NB4 (cell line): ENCODE measurements at places on chromosomes 11 and 22.

GRCh38 chr11:9250139-9250582 lies 15.0 kb downstream of the DENND5A start:
- peak; percentile 72 for DNase-seq

GRCh38 chr11:111081021-111081511 lies 164.5 kb upstream of the POU2AF2 start:
- DNase-seq = no peak

DNA sequence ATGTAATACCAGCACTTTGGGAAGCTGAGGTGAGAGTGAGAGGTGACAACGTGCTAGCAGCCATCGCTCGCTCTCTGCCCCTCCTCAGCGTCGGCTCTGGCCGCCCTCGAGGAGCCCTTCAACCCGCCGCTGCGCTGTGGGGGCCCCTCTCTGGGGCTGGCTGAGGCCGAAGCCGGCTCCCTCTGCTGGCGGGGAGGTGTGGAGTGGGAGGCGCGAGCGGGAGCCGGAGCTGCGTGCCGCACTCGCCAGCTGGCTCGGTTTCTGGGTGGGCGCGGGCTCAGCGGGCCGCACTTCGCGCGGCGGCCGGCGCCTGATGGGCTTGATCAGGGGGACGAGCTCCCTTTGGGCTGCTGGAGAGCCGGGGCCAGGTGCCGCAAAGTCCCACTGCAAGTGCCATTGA lies 98.9 kb upstream of the UBASH3B start:
- no peak for DNase-seq

DNA sequence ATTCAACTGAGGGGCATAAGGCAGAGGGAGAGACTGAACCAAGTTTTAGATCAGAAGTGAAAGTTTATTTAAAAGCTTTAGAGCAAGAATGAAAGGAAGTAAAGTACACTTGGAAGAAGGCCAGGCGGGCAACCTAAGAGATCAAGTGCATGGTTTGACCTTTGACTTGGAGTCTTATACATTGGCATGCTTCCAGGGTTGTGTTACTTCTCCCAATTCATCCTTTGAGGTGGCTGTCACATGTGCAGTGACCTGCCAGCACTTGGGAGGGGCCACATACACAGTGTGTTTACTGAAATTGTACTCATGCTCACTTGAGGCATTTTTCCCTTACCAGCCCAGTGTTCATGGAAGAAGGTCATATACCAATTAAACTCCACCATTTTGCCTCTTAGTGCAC lies 30.4 kb downstream of the CYP2R1 start:
- no peak for DNase-seq

- peak; percentile 92 for DNase-seq
Measured at GRCh38 chr11:3123761-3124733, 41.1 kb downstream of the OSBPL5 start.

GRCh38 chr22:42470366-42471082 lies 38.3 kb upstream of the NFAM1 start:
- no peak for DNase-seq

GRCh38 chr11:125842321-125842948 lies 9.3 kb downstream of the PATE4 start:
- DNase-seq = peak; percentile 64

DNA sequence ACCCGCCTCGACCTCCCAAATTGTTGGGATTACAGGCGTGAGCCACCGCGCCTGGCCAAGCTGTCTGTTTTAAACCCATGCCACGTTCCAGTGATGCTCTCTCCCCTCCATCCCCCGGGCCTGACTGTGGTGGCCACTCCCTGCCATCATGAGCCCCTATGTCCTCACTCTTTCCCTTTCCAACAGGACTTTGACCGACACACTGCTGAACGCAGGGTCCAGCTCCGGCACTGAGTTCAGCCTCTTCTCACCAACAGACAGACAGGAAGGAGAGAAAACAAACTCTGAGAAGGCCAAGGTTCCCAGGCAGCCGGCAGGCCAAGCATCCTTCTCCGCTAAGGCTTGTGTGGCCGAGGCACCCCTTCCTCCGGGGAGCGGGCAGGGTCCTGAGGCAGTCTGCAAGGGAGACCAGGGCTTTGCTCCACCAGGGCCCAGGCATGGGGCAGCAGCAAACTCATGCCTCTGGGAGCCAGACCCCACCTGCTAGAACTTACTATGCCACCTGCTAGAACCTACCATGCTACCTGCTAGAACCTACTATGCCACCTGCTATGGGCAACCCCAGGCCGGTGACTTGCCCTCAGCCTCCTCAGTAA lies 152.7 kb downstream of the CRYBB2 start:
- no peak for DNase-seq

DNA sequence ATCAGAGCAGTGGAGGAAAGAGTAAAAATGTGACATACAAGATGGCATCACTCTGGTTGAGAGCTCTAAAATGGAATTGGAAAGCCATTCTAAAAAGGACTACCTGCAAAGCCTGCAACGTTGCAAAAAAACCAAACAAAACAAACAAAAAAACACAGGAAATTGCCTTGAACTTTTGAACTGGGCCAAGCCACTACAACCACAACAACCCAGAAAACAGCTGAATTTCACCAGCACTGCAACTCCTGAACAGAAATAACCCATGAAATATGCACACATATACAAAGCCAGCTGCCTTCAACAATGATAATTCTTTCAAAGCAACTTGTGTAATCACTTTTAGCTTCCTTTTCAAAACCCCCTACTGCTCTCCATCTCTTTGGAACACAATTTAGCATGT lies 326.6 kb upstream of the LRRC4C start:
- DNase-seq = no peak

DNA sequence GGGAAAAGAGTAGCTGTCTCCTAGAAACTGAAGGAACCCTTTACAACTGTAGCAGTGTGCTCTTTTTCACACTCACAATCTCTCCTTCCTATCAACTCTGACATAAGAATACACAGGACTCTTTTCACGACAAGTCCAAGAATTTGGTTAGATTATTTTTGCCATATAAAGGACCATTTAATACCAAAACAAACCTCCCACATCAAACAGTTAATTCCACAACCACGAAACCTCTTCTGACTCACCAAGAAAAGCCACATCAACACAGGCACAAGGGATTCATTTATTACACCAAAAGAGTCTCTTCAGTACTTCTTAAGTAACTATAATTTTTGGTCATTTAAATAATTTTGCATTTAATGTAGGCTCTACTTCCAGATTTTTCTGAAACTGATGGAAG lies 222.6 kb upstream of the PITPNB start:
- no peak for DNase-seq

DNA sequence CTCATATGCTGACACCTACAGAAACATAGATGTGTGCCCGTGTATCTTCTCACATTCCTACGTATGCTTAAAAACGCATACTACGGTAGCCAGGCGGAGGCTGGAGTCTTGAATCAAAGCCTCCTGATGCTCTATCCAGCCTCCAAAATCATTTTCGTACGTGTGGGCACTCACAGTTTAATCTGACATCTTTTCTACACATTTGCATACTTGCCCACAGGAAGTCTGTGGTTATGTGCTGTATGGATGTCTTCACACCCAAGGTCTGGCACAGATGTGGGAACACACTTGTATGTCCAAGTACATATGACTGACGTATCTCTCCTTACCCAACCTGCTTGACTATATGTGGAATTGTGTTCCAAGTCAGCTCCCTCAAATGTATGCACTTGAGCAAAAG lies 561.8 kb upstream of the CADM1 start:
- DNase-seq = no peak

GRCh38 chr11:110160016-110160415 lies 66.8 kb downstream of the ZC3H12C start:
- DNase-seq = no peak

GRCh38 chr11:555780-556661 lies 4.5 kb downstream of the LMNTD2 start:
- DNase-seq = no peak

- DNase-seq = peak; percentile 72
Measured at GRCh38 chr11:250740-251299, 14.0 kb downstream of the PSMD13 start.

DNA sequence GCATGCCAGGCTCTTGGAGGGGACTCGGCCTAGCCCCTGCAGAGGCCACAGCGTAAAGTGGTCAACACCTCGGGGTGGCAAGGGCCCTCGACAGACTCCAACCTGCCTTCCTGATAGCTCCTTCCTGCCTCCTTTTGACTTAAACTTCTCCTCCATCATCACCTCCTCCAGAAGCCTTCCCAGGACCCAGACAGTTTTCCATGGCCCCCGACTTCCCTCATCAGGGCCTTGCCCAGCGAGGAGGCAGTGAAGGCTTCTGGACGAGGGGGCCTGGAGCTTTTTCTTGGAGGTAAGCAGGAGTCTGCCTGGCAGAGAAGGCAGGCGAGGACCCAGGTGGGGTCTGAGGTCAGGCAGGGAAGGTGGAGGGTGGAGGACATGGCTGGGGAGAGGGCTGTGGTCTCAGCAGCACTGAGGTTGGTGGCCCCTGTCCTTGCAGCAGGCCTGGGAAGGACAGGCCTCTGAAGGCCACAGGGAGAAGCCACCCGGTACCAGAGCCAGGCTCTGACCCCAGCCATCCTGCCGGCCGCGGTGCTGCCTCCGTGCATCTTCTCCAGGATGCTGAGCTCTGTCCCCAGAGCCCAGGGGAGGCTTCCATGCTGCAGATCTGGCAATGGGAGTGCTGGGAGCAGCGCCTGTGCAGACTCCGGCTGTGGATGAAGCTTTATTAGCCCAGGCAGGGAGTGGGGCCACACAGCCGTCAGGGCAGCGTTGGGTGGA lies 81.4 kb downstream of the WNT7B start:
- no peak for DNase-seq

GRCh38 chr22:30731658-30732057 lies 37.0 kb downstream of the OSBP2 start:
- DNase-seq = peak; percentile 24

GRCh38 chr11:94602430-94603372 lies 35.5 kb downstream of the PIWIL4 start:
- peak; percentile 87 for DNase-seq

- DNase-seq = peak; percentile 81
Measured at GRCh38 chr11:45771566-45772448, 33.1 kb upstream of the SLC35C1 start.

GRCh38 chr22:43390872-43391271 lies 20.9 kb upstream of the MPPED1 start:
- DNase-seq = no peak

DNA sequence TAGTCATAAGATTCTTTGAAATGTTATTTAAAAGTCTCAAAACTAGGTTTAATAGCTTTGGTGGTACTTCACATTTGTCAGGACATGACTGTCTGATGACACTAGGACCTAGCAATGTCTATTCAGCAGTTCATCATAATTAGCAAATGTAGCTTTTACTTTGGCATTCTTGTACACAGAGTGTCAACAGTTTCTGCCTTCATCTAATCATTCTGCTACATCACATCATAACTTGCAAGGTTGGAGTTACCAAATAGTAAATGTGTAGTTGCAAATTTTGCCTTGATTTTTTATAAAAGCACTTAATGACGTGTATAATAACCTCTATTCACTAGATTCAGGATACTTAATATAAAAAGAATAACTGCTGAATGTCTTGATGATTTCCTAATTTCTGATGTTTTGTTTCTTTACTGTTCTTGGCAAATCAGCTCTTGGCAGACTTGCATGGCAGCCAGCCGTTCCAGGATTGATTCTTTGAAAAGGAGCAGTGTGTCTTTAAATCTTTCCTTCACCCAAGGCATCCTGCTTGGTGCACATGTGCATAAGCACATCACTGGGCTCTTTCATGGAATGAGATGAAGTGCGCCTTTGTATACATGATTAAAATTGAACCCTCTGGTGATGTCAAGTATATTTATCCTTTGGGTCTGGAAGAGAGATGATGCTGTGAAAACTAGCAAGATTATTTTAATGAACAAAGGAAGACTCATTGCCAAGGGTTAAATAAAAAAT lies 12.2 kb downstream of the FBXO7 start:
- DNase-seq = no peak

DNA sequence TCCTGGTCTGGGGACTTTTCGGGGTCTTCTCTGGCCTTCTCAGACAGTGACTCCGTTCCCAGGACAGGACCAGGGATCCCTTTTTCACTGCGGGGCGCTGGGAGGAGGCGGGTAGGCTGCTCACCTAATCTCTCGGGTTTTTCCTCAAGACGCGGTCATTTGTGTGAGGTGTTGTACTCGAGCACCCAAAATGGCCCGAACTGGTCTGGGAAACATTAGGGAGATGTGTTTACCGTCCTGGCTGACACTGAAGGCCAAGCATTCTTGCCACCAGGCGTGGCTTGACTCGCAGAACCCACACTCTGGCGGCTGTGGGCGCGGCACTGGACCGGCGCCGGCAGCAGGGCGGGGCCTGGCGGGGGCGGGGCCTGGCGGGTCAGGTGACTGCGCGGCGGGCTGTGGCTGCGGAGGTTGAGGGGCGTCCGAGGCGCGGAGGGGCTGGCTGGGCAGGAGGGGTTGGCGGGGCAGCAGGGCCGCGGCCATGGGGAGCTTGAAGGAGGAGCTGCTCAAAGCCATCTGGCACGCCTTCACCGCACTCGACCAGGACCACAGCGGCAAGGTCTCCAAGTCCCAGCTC lies at the start of gene SWAP70:
Gene SWAP70, plus strand, starts transcription at position 379 of the 577 bp plus-strand sequence. Its CDS starts 103 bp downstream, at position 482.
- DNase-seq = peak; percentile 82

DNA sequence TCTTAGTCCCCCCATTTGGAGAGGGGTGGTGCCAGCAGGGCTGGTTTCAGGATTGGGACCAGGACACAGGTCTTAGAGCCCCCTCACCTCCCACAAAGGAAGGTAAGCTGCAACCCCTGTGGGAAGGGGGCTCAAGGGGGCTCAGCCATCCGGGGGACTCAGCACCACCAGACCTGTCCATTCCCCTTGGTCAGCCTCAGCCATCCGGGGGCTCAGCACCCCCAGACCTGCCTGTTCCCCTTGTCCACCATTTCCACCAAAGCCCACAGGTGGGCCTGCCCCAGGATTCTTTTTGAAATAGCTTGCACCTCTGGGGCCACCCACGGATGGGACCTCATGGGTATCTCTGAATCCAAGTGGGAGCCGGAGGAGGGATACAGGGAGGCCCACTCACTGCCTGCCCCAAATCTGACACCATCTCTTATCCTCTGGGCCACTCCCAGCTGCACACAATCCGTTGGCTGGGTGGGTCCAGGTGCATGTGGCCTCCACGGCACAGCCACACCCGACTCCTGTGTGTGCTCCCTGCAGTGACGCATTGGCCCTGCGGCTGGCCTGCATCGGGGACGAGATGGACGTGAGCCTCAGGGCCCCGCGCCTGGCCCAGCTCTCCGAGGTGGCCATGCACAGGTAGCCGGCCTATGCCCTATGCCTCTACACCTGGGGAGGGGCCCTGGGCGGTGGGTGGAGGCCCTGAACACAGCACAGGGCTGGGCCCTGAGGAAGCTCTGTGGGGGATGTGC lies 15.9 kb downstream of the MCAT start:
- no peak for DNase-seq

DNA sequence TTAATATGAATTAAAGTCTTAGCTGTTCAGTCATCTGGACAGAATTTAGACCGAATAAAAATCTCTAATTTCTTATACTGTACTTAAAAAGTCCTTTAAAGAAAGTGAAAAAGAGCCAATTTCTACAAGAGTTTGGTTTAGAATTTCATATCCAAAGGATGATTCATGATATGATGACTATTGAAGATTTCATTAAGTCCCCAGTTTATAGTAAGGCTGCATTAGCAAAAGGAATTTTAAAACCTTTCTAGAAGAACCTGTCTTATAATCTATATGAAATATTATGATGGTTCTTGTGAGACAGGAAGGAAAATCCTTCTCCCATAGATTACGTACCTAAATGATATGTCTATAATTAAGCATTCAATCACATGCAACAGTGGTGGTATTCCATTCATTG lies 34.8 kb downstream of the TSG101 start:
- no peak for DNase-seq

- DNase-seq = peak; percentile 86
Measured at GRCh38 chr22:30196141-30196879, 50.2 kb downstream of the LIF start.
